ENCODE measurements at places on chromosomes 1 and 21.

DNA sequence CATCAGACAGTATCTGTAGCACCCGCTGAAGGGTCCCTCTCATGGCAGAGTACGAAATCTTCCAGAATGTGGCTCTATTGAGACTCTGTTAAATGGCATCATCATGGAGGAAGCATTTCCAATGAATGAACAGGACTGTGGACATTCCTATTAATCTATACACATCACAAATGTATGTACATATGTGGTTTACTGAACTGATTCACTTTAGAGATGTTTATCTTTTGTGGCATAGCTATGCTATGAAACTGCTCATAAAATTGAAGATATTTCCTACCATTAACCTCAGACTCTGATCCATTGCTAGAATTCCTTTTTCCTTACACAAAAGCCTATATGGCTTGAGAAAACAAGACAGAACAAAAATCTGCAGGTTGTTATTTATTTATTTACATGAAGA, 259.6 kb upstream of the RRP15 start:
- DNase-seq = peak; percentile 9

- no peak for DNase-seq
Measured at GRCh38 chr1:162710780-162711465, 78.7 kb downstream of the DDR2 start.

- DNase-seq = no peak
Measured at GRCh38 chr1:116560704-116561490, 9.9 kb downstream of the CD58 start.

GRCh38 chr1:57707631-57708030, 283.8 kb upstream of the DAB1 start:
- no peak for DNase-seq

DNA sequence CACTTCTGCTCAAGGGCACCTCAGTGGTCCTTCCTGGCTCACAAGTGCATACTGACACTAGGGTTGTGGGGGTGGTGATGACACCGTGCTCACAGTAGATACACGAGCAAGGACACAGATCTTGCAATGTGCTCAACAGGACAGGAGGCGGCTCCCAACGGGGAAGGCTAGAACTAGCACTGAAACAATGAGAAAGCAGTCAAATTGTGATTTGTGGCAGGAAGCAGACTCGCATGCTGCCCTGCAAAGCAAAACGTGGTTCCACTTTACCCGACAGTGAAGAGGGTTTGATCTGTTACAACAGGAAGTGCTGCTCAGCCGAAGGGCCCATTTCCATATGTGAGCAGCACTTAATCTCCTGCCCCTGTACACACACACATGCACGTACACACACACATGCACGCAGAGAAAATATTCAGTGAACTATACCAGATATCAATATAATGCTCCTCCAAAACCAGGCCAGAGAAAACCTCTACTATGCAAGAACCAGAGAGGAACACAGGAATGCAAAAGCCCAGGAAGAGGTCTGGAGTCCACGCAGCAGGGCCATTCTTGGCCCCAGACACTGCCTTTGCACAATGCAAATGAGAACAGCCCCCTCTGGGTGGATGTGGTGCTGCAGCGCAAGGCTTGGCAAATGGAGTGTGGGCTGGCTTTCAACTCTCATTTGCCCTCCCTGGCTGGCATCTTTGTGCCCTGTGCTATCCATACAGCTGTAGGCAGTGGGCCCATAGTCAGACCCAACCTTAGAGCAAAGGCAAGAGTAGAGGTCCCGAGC, 47.1 kb downstream of the KANK4 start:
- DNase-seq = no peak

DNA sequence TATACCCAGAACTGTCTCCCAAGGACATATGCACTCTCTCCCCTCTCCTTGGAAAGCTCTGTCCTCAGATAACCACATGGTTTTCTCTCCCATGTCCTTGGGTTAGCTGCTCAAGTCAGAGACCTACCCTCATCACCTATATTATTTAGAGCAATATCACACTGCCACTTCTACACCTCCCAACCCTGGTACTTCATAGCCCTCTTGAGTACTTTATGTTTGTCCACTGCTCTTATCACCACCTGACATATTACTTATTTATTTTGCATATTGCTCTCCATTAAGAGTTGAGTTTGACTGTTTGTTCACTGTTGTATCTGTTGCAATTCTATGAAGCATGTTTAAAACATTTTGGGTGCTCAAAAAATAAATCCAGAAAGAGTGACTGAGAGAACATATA, 126.3 kb upstream of the ATP1B1 start:
- no peak for DNase-seq

DNA sequence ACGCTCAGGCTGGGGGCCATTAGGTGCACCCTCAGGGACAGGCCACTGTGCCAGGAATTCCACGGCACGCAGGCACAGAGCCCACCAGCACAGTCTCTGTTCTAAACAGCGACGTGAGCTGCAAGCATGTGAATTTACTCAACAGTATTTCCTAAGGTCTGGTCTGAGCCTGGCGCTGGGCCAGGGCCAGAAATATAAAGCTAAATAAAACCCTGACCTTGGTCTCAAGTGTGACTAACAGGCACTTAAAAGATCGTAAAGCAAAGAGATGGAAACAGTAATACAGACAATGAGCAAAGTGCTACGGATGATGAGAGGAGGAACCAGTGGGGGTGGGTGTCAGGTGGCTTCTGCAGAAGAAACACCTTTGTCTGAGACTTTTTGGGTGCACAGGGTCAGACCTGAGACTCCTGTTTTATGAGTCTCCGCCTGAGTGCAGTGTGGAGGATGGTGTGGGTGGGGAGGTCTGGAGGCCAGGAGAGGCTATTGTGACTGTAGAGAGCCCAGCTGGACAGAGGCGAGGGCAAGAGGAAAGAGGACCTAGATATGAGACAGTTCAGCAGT, 53.4 kb upstream of the EDN2 start:
- DNase-seq = peak; percentile 90

DNA sequence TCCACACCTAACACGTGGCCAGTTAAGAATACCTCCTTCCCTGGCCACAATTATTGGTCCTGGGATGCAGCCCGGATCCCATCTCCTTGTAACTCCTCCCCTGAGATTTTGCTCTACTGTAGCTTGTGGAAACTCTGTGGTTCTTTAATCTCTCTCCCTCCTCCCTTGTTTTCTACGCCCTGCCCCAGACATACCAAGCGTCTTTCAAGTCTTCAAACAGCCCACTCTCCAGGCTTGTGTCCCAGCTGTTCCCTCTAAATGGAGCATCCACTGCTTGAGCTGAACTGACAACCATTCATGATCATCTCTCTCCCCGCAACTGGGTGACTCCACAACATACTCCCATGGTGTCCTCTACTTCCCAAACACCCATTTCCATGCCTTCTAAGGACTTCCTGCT, 111.6 kb downstream of the SIPA1L2 start:
- no peak for DNase-seq

Data from M059J (cell line).